Left renal cortex interstitium (tissue), 4 donors: ENCODE measurements at places on chromosomes 5 and 9. TPM values are rescaled to one million over a fixed set of nuclear protein-coding genes. Genes with fewer than 3 reads are reported as not detected.

The TRIO gene
- polyA plus RNA-seq: 113 TPM

The INSL4 gene
- not detected for polyA plus RNA-seq

The LCN2 gene
- polyA plus RNA-seq: 1.1 TPM

The CRHBP gene
- polyA plus RNA-seq: 19.2 TPM

The CCDC192 gene
- polyA plus RNA-seq: 1.4 TPM

The GRXCR2 gene
- not detected for polyA plus RNA-seq

The SYK gene
- polyA plus RNA-seq: 37.3 TPM

The CDKN2B gene
- 0.21 TPM for polyA plus RNA-seq

The PHF24 gene
- 0.29 TPM for polyA plus RNA-seq

The SLC28A3 gene
- not detected for polyA plus RNA-seq

The C9orf152 gene
- 0.52 TPM for polyA plus RNA-seq

- no peak for DNase-seq
Observed at GRCh38 chr9:82475584-82476301, 487.2 kb downstream of the SPATA31D1 start.

GRCh38 chr9:83432104-83432627, 106.0 kb downstream of the FRMD3 start:
- DNase-seq: no peak

DNA sequence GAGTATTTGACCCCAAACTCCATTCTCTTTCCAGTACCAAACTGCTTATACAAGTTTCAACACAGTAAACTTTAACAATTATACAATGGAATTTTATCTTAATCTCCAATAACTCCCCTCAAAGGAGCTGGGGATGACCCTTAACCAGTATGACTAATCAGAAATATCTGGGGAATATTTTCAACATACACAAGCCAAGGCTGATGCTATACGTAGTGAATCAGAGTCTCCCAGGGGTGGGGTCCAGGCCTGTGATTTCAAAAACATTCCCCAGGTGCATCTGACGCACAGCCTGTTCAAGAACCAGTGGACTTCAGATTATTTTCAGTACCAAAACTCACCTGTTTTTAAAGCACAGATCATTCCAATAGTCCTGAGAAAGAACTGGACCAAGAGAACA, 11.8 kb upstream of the SEMA5A start:
- DNase-seq: no peak

DNA sequence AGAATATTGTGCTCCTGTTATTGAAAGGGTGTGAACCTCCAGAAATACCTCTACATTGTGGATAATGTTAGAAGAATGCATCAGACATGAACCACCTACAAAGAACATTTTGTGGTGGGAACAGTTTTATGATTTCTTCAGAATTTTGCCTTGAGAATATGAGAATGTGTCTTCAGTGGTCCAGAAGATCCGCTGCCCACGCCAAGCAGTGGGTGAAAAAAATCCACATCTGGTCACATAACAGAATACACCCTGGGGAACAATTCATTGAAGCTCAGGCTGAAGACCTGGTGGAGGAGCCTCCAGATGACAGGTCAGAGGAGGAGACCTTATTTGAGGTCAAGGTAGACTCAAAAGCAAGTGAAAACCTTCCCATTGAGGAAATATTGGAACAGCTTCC, 69.1 kb downstream of the DEPDC1B start:
- no peak for DNase-seq

DNA sequence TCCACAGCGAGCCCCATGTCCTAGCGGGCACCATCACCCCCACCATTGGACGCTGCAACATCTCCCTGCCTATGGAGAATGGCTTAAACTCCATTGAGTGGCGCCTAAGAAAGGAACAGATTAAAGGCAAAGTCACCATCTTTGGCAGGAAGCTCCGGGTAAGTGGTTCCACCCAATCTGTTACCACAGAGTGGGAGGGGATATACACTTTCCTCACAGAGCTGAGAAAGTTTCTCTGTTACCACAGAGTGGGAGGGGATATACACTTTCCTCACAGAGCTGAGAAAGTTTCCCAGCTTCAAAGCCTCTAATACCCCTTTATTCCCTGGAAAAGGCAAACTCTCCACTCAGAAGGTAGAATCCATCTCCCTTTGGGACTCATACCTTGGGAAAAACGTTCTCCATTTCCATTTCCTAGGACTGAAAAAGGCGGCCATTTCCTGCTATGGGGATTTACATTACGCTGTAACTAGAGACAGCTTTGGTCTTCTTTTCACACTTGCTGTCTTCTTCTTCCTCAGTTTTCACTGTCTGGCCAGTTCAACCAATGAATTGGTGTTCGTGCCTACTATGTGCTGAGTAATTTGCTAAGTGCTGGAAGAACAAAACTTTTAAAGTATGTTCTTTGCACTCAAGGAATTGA, 63.4 kb upstream of the WWC1 start:
- no peak for DNase-seq

DNA sequence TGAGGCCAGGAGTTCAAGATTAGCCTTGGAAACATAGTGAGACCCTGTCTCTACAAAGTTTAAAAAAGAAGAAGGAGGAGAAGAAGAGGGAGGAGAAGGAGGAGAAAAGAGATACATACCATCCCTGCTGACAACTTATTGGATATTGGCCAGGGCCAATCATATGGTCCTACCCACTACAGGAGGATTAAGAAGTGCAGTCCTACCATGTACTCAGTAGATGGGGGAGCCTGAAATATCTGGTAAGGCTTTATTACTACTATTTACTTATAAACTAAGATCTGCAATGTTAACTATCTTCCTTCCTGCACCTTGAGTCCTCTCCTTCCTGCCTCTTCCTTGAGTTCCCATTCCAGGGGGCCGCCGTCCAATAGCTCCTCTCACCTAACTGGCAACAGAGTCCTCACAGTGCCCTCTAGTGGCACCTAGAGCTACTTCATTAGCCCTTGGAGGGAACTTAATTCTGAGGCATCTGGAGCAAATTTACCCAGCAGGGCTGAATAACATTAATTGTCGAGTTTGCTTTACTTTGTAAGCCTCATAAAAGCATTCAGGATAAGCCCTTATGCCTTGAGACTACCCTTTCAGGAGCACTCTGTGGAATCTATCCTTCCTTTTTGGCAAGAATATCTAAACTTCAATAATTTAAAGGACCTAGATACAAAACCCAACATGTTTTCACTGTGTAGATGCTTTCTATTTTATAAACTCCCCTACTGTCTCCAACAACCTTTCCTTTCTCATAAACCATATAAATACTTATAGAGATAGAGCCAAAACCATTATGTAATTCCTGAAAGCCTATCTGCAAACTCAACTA, 39.1 kb upstream of the RANBP6 start:
- DNase-seq: peak; percentile 13

- no peak for DNase-seq
Observed at GRCh38 chr9:81693671-81694378, 4.5 kb upstream of the TLE1 start.

GRCh38 chr5:93358176-93358575, 222.8 kb downstream of the NR2F1-AS1 start:
- DNase-seq: no peak

DNA sequence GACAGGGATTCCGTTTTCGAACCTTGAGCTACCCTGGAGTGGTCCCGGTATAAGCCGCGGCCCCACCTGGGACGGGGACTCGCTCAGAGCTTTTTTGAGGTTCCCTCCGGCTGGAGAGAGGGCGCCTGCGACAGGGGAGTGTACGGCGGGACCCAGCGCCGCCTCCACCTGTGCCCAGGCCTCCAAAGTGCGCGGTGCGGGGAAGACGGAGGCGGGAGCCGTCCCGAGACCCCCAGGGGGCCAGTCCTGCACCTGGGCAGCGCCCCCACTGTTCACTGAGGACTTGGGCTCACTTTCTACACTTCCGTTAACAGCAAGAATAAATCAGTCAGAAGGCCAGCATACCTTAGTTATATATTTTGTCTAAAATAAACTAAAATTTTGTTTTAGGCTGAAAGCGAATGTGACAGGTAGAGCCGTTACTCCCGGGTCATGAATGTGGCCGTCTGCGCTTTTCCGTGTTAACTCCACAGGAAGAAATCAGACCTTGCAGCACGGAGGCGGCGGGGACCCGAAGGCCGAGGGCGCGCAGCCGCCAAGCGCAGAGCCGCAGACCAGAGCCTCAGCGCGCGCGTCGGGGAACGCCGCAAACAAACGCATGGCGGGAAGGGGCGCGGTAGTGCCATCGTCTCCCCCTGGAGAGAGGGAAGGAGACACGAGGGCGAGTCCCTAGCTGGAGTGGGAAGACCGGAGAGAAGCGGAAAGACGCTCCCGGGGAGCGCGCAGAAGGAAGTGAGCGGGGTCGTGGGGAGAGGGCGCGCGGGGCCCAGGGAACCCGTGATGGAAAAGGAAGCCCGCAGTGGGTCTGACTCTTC, 14.1 kb downstream of the TRIM7 start:
- DNase-seq: no peak

GRCh38 chr5:1128977-1129710, 17.3 kb upstream of the SLC12A7 start:
- no peak for DNase-seq

DNA sequence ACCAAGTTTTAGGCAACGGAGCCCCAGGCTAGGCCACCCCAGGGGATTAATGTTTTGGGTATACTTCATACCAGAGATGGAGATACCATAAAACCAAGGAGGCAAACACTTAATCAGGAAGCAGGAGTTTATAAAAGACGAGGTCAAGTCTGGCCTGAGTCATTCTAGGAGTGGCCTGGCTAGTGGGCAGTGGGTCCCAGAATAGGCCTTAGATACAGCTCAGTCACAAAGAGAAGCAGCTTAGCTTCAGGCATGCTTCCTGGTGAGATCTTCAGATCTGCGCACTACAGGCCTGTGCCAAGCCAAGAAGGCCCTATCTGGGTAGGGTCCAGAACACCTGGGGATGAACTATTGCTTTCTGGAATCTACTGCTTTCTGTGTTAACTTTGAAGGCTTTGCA, 20.6 kb upstream of the NR5A1 start:
- no peak for DNase-seq

GRCh38 chr9:97293207-97293721, 14.2 kb upstream of the CCDC180 start:
- DNase-seq: peak; percentile 23

DNA sequence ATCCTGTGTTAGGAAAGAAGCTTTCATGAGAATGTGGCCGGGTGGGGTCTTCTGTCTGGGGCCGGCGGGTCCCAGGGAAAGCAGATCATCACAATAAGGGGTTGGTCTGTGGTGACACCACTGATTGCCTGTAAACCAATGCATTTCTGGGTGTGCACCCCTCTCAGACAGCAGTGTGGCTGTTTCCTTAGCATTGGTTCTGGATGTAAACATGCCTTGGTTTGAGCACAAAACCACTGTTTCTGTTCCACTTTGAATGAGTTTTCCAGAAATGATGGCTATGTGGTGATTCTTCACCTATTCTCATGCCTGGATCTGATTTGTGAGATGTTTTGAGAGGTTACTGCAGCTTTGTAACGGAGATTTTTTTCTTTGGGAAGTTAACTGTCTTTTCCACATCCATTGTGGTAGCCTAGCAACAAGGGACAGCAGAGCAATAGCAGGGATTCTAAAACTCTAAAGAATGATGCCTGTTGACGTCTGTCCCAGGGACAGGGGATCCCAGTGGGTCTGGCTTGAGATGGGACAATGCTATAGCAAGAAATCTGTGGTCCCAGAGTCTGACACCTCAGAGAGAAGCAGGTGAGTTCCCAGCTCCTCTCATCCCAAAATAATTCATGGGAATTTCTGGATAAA, at the start of gene CCDC192:
Gene CCDC192 (plus strand): TSS at position 466 of the 636 bp plus-strand sequence. CDS start 55 bp downstream, at position 521.
- no peak for DNase-seq

- DNase-seq: no peak
Observed at GRCh38 chr5:123452401-123452800, 29.2 kb upstream of the CEP120 start.

DNA sequence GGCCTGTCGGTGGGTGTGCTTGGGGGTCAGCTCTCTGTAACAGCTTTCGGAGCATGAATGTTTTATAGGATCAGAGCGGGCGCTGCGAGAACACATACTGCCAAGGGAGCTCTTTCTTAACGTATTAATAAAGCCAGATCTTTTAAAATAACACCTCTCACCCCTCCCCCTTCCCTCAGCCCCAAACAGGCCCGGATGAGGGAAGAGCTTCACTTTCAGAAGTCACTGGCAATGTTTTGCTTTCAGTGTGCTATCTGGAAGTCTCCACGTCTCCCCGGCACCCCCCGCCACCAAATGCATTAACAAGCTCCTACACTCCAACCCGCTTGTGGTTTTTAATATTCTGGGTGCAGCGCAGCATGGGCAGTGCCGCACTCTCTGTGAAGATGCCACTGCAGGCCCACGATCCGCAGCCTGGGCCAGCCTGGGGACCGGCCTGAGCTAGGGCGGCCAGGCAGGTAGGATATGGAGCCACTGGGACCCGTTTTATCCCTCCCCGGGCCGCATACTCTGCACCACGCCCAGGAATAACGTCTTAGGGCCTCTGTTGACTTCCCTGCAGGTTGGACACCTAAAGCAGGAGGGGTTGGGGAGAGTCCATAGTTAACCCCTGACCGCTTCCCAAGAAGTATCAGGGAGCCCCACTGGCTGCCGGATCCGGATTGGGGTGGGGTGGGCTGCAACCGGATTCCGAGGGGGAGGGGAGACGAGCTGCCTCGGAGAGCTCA, 12.6 kb downstream of the NR2F1 start:
- DNase-seq: peak; percentile 37

GRCh38 chr9:744790-745484, 96.6 kb upstream of the DMRT1 start:
- no peak for DNase-seq

DNA sequence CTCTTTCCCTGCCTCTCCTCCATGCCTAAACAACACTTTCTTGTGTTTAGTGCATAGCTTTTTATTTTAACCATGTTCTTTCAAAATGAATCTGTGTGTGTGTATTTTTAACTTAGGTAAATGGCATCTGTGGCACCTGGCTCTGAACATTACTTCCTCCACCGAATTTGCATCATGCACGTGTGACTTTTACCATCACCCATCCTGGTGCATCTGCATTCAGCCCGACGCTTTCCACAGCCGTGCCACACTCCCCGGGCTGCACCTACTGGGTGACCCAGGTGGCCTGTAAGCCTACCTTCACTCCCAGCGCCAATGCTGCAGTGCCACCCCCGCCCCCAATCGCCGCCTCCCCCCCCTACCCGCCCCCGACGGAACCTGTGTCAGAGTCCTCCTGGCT, 12.7 kb upstream of the FCN1 start:
- DNase-seq: no peak

DNA sequence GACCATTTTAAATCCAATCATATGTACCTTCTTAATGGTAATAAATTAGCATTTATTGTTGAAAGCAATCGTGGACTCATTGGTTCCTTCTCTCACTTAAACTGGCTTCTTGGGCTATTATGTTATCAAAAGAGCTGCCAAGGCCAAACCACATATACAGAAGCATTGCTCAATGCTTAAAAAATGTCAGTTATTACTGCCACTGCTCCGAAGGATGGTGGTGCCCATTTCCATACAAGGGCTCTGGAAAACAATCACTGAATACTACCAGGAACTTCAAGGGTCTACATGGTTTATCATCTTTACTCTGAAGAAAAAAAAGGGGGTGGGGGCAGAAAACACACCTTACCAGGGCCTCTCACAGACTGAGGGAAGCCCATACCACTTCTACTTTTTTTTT, 104.3 kb downstream of the GNAQ start:
- no peak for DNase-seq

- no peak for DNase-seq
Observed at GRCh38 chr9:98096091-98096490, 22.9 kb downstream of the TRIM14 start.
